ENCODE measurements at places on chromosomes 7 and 10. TPM values are rescaled to one million over a fixed set of nuclear protein-coding genes. Genes with fewer than 3 reads are reported as not detected.

NEUROG3 gene
- total RNA-seq, result not detected

SYCE1 gene
- 6.1 TPM for total RNA-seq

GRCh38 chr10:310976-311639 lies 175.9 kb downstream of the ZMYND11 start:
- no peaks in the 10 kb centered on the region for H3K4me1 ChIP-seq
- no peak for DNase-seq
- H3K27me3 ChIP-seq, result no peaks in the 10 kb centered on the region
- no peak overlapping the region for H3K27ac ChIP-seq
- no peak overlapping the region for H3K4me3 ChIP-seq

FAM25G gene
- total RNA-seq, result not detected

- H3K4me3 ChIP-seq, result no peak overlapping the region
- H3K4me1 ChIP-seq, result no peaks in the 10 kb centered on the region
- no peaks in the 10 kb centered on the region for H3K36me3 ChIP-seq
- no peak overlapping the region for H3K27ac ChIP-seq
Measured at GRCh38 chr7:88254721-88255424, 35.0 kb upstream of the SRI start.

CYP26A1 gene
- not detected for total RNA-seq

- no peak overlapping the region for H3K4me3 ChIP-seq
- no peaks in the 10 kb centered on the region for H3K27me3 ChIP-seq
- H3K4me1 ChIP-seq, result no peaks in the 10 kb centered on the region
- no peaks in the 10 kb centered on the region for H3K36me3 ChIP-seq
- H3K27ac ChIP-seq, result no peak overlapping the region
Measured at GRCh38 chr10:84097787-84098353, 41.4 kb upstream of the GHITM start.

FBXW4 gene
- total RNA-seq, result 89.7 TPM

WEE2 gene
- not detected for total RNA-seq

SRRM3 gene
- 3.9 TPM for total RNA-seq

DNA sequence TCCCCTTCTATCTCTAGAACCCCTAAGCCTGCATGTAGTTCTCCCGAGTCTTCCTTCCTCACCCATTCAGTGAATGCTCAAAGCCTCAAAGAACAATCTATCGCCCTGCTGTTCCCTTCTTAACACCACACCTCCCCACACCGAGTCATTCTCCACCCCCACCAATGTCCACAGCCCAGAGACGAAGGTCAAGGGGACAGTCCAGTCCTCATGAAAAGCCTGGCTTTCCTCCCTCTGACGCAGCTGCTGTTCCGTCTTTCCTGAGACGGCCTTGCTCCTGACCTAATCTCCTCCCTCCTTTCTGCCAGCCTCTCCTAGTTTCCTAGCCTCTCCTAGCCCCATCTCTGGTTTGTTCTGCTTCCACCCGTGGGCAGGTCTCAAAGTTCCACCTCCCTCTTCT lies 9.2 kb downstream of the MOSPD3 start:
- H3K4me3 ChIP-seq, result no peak overlapping the region
- DNase-seq, result no peak
- peaks cover 6% of the 10 kb centered on the region for H3K4me1 ChIP-seq

DNA sequence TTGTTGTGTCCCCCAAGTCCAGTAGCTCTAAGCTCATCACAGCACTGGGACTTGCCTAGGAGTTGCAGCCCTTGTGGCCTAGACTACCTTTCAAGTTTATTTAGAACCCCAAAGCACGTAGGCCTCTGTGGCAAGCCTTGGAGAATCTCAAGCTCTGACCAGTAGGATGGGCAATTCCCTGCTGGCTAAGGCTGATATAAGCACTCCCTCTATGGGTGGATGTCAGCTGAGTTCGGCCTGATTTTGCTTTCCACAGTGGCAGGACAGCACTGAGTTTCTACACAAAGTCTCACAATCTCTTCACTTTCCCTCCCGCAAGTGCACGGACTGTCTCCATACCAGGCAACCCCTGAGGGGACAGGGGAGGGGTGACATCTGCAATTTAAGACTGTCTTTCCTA lies 886.4 kb upstream of the LRRN3 start:
- no peaks in the 10 kb centered on the region for H3K27me3 ChIP-seq
- no peak overlapping the region for H3K27ac ChIP-seq
- H3K36me3 ChIP-seq, result no peaks in the 10 kb centered on the region
- H3K4me3 ChIP-seq, result no peak overlapping the region

GRCh38 chr7:117251687-117252086 lies 71.2 kb downstream of the WNT2 start:
- H3K36me3 ChIP-seq, result no peaks in the 10 kb centered on the region
- H3K27me3 ChIP-seq, result no peaks in the 10 kb centered on the region
- H3K4me1 ChIP-seq, result no peaks in the 10 kb centered on the region
- no peak overlapping the region for H3K27ac ChIP-seq
- no peak for DNase-seq

NAPEPLD gene
- 11.4 TPM for total RNA-seq

- H3K27me3 ChIP-seq, result no peaks in the 10 kb centered on the region
- H3K36me3 ChIP-seq, result peaks cover 28% of the 10 kb centered on the region
- peak overlapping the region; percentile 71 for H3K27ac ChIP-seq
- peak; percentile 94 for DNase-seq
- peaks cover 28% of the 10 kb centered on the region for H3K4me1 ChIP-seq
Measured at GRCh38 chr10:3136763-3137611, 35.6 kb downstream of the PITRM1 start.

DNA sequence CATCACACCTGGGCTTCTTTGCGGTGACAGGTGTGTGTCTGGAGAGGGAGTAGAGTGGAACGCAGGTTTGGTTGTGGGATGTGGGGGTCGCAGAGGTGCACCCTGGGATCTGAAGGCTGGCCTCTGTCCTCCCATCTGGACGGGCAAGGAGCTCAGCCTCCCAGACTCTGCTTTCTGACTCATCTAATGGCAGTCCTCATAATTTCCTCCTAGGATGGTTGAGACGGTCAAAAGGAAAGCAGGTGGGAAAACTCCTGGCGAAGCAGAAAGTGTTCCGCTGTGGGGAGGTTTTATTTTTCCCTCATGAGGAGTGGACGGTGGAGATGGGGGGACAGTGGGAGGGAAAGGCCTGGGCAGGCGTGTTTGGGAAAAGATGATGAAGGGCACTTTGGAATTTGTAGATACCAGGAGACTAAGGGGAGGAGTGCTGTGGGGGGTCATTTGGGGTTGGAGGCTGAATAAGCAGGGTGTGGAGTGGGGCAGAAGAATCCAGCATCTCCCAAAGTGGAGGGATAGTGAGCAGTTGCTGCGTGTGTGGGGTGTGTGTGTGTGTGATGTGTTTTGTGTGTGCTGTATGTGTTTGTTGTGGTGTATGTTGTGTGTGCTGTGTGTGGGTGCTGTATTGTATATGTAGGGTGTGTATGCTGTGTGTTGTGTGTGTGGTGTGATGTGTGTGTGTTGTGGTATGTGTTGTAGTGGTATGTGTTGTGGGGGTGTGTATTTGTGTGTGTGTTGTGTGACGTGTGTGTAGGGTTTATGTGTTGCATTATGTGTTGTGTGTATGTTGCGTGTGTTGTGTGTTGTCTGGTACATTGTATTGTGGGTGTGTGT lies 97.2 kb upstream of the PODXL start:
- no peaks in the 10 kb centered on the region for H3K36me3 ChIP-seq
- H3K27me3 ChIP-seq, result no peaks in the 10 kb centered on the region
- H3K4me1 ChIP-seq, result no peaks in the 10 kb centered on the region
- H3K27ac ChIP-seq, result no peak overlapping the region
- H3K4me3 ChIP-seq, result no peak overlapping the region

DNA sequence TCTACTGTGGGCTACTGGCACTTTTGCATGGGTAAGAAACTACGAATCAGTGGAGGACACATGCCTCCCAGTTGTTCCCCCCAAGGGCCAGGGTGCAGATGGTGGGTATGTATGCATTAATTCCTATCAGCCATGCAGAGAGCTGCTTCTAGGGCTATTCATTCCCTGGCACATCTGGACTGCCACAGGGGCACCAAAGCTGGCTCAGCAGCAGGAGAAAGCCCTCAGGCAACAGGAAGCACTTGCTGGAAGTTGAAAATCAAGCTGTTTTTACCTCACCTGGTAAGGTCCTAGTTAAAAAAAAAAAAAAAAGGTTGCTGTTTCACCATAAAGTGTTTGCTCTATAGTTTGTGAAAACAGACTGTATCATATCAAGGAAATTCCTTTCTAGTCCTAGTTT lies 1342.6 kb downstream of the REEP3 start:
- H3K36me3 ChIP-seq, result no peaks in the 10 kb centered on the region
- H3K27me3 ChIP-seq, result no peaks in the 10 kb centered on the region
- no peak for DNase-seq
- no peak overlapping the region for H3K27ac ChIP-seq
- H3K4me1 ChIP-seq, result no peaks in the 10 kb centered on the region

- H3K27ac ChIP-seq, result no peak overlapping the region
- no peak for DNase-seq
- no peaks in the 10 kb centered on the region for H3K27me3 ChIP-seq
- peaks cover 38% of the 10 kb centered on the region for H3K4me1 ChIP-seq
- H3K4me3 ChIP-seq, result no peak overlapping the region
- H3K36me3 ChIP-seq, result no peaks in the 10 kb centered on the region
Measured at GRCh38 chr7:135682191-135682590, 19.9 kb downstream of the STMP1 start.

ZNF37A gene
- 37.1 TPM for total RNA-seq

- no peak overlapping the region for H3K27ac ChIP-seq
- H3K4me1 ChIP-seq, result no peaks in the 10 kb centered on the region
- H3K36me3 ChIP-seq, result no peaks in the 10 kb centered on the region
- H3K27me3 ChIP-seq, result no peaks in the 10 kb centered on the region
Measured at GRCh38 chr7:70807650-70808049, 324.3 kb upstream of the GALNT17 start.

LRRD1 gene
- 0.83 TPM for total RNA-seq

TLX1 gene
- total RNA-seq, result not detected

- no peak for DNase-seq
- H3K36me3 ChIP-seq, result no peaks in the 10 kb centered on the region
- peaks cover 58% of the 10 kb centered on the region for H3K4me1 ChIP-seq
- H3K27ac ChIP-seq, result no peak overlapping the region
Measured at GRCh38 chr7:91694351-91694841, 186.1 kb downstream of the MTERF1 start.

GRCh38 chr7:45919231-45919784 lies 1.8 kb downstream of the IGFBP3 start:
- DNase-seq, result no peak
- H3K27me3 ChIP-seq, result peaks cover 42% of the 10 kb centered on the region
- peak overlapping the region; percentile 66 for H3K4me3 ChIP-seq
- peaks cover 60% of the 10 kb centered on the region for H3K4me1 ChIP-seq
- no peak overlapping the region for H3K27ac ChIP-seq
- no peaks in the 10 kb centered on the region for H3K36me3 ChIP-seq

DNA sequence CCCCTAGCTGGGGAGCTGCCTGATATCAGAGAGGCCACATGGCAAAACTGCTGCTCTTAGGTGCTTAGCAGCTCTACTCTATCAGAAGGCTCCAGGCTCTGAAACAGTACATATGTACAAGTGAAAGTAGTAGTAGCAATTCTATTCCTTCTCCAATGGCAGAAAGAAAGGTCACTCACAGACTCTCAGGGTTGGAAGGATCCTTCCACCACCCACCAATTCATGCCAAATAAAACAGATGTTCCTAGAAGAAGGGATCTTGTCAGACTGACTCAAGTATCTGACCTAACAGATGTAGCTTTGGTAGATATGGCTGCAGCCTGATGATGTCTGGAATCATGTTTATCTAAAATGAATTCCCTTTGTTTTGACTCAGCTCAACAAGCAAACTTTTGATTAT lies 8.0 kb upstream of the ALDH18A1 start:
- DNase-seq, result no peak
- H3K4me3 ChIP-seq, result no peak overlapping the region
- no peaks in the 10 kb centered on the region for H3K27me3 ChIP-seq
- H3K4me1 ChIP-seq, result peaks cover 20% of the 10 kb centered on the region

DNA sequence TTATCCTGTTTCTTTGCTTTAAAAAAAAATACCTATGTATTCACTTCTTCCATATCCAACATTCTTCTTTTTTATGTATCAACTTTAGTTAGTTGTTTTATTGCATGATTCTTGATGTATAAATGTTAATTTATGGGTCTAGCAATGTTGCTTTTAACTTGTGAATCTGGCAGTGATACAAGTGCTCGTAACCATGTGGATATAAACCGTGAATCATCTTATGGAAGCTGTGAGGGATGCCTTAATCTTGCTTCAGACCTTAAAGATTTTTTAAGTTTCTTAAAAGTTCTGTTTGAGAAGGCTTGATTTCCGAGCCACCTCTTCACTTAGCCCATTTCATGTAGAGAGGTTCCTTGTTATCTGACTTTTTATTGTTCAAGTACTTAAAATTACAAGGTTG lies 25.9 kb downstream of the HELLS start:
- H3K4me1 ChIP-seq, result no peaks in the 10 kb centered on the region
- H3K36me3 ChIP-seq, result no peaks in the 10 kb centered on the region
- no peak overlapping the region for H3K27ac ChIP-seq
- no peak overlapping the region for H3K4me3 ChIP-seq
- H3K27me3 ChIP-seq, result no peaks in the 10 kb centered on the region
- DNase-seq, result no peak

DNA sequence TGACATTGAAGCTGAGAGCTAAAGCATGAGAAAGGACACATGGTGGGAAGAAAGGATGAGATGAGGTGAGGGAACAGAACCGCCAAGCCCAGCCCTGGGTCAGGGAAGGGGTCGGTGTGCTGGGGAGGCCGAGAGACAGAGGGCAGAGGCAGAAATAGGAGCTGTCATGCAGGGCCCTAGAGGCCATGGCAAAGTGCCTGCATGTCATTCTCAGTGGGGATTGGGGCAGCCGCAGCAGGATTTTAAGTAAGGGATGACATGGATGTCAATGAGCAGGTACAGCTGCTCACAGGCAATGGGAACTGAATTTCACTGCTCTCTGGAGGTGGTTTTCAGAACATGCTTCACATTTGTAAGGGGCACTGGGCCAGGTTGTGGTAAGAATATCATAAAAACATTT lies 227.4 kb downstream of the RAB11FIP2 start:
- no peaks in the 10 kb centered on the region for H3K4me1 ChIP-seq
- no peaks in the 10 kb centered on the region for H3K27me3 ChIP-seq
- H3K4me3 ChIP-seq, result no peak overlapping the region
- no peaks in the 10 kb centered on the region for H3K36me3 ChIP-seq
- H3K27ac ChIP-seq, result no peak overlapping the region
- DNase-seq, result no peak

PRRT4 gene
- 0.83 TPM for total RNA-seq

ACSM6 gene
- total RNA-seq, result 0.55 TPM

GRCh38 chr7:81284576-81284975 lies 365.7 kb upstream of the SEMA3C start:
- no peak overlapping the region for H3K27ac ChIP-seq
- H3K36me3 ChIP-seq, result no peaks in the 10 kb centered on the region
- no peak for DNase-seq
- H3K4me1 ChIP-seq, result peaks cover 11% of the 10 kb centered on the region
- H3K4me3 ChIP-seq, result no peak overlapping the region

GATA3 gene
- not detected for total RNA-seq

DNA sequence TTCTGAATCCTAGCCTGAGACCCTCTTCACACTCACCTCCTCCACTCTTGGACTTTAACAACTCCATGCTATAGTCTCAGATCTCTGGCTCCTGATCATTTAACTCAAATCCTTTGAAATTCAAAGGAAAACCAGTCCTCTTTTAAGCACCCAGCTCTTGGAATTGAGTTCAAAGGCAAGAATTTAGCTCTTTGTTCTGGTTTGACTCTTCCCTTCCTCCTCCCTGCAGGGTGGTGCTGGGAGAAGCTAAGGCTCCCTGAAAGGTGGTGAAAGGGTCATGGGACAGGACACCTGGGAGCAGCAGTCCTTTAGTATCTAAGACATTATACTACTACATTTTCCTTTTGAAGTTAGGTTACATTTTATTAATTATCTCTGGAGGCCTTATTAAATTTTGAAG lies 259.4 kb downstream of the CCSER2 start:
- H3K27me3 ChIP-seq, result no peaks in the 10 kb centered on the region
- no peak overlapping the region for H3K27ac ChIP-seq
- no peak overlapping the region for H3K4me3 ChIP-seq
- peaks cover 29% of the 10 kb centered on the region for H3K4me1 ChIP-seq
- no peak for DNase-seq

Measured in sigmoid colon (tissue), 7 donors.